GM12878 (cell line): ENCODE measurements at places on chromosomes 11 and 22.

DNA sequence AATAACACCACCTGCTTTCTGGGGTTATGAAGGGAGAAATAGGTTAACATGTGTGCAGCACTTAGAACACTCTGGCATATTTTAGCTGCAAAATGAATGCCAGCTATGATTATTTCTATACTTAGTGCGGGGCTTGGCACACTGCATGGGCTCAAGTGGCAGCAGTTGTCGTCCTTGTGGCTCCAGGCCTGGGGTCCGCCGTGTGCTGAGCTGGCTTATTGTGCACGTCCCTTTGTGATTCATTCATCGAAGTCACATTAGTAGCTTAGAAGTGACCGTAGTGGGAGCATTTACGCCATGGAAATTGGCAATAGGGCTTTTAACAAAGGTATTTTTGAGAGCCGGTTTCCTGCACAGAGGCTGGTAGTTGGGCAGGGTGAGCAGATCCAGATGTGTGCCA is 4.2 kb downstream of the RASD2 start:
- DNase-seq: no peak

- no peak for DNase-seq
These were observed 551.6 kb downstream of the METTL15 start for GRCh38 chr11:28659716-28660348.

DNA sequence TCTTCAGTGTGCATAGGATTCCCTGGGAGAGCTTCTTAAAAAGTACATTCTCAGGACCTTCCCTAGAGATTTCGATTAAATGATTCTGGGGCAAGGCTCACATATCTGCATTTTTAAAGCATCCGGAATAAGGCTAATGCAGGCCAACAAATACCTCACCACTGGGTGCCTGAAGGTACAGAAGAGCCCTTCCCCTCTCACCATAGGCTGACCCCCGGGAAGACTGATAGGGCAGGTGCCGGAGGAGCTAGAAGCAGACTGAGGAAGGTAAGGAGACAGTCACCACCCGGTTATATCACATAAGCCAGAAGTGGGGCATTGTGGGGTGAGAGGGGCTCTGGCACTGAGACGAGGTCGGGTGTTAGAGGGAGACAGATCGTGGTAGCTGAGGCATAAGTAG is 1059.3 kb downstream of the NTM start:
- DNase-seq: no peak

GRCh38 chr22:20758688-20759087 is 15.2 kb upstream of the SERPIND1 start:
- DNase-seq: no peak
